ENCODE measurements at places on chromosomes 11 and 22.

DNA sequence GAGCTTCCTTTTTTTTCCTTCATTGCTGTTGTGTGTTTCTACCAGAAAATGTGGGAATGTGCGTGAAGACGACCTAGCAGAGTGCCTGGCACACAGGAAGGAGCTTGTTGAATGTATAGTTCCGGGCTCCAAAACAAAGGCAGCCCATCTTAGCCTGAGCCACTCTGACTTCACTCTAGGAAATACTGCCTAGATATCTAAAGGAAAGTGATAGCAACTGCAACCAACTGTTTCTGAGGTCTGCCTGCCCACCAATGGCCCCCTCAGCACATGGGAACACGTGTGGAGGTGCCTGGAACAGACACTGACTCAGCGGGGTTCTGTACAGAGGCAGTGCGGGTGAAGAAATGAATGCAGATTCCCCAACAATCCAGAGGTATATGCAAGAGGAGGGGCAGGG lies 14.7 kb upstream of the XBP1 start:
- DNase-seq, result no peak

GRCh38 chr11:44624761-44625221 lies 59.3 kb downstream of the CD82 start:
- DNase-seq, result no peak

- DNase-seq, result no peak
These were observed 18.5 kb upstream of the TMEM184B start for GRCh38 chr22:38291201-38291777.

GRCh38 chr11:79006854-79007253 lies 432.2 kb upstream of the NARS2 start:
- no peak for DNase-seq

All from progenitor cell of endocrine pancreas (in vitro differentiated cells).